ENCODE measurements at places on chromosomes 1 and 21.

- no peak for DNase-seq
Observed at GRCh38 chr1:87821335-87821697, 492.6 kb downstream of the LMO4 start.

- DNase-seq: no peak
Observed at GRCh38 chr1:9853249-9853595, 29.5 kb upstream of the CLSTN1 start.

DNA sequence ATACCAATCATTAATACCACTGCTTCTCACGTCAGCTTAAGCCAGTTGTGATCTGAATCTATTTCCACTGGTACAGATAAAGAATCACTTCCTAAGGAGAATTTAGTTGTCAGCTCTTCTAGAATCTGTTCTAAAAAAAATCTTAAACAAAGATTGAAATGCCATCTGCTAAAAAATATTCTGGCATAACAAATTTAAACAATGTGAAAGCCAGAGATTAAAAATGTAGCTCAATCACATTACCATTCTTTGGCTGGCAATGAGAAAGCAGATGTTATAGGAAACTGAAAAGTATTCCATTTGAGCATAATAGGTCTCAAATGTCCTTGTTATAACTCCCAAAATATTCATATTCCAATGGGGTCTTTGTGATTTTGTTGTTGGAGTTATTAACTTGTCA lies 21.7 kb upstream of the LRRC8B start:
- no peak for DNase-seq

DNA sequence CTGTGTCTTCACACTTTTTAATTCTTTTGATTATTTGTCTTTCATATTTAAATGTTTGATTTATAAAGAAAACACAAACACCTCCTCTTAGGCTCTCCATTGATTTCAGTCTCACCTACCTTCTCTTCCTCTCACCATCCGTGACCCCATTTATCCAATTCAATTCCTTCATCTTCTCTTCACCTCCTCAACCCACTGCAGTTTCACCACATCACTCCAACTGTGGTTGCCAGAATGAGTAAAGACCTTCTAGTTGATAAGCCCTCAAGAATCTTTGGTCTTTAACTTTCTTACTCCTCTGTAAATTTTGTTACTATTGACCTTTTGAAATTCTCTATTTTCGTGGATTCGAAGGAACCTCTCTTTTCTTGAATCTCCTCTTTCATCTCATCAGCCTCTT lies 260.7 kb downstream of the CHRM3 start:
- no peak for DNase-seq

DNA sequence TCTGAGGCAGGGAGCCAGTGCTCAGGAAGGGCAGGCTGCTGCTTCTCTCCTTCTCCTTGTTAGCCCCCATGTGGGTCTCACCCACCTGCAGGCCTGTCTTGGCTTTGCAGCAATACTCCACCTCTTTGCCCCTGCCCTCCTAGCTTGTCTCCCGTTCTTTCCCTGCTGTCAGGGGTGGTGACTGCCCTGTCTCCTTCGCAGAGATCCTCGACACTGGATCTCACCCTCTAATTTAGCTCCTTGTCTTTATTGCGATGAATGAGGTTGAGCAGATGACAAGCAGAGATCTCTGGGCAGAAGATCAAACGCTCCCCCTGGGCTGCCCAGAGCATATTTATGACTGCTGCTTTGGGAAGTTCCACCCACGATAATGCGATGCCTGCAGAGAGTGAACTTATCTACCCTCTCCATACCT lies 199.2 kb downstream of the ROR1 start:
- no peak for DNase-seq

DNA sequence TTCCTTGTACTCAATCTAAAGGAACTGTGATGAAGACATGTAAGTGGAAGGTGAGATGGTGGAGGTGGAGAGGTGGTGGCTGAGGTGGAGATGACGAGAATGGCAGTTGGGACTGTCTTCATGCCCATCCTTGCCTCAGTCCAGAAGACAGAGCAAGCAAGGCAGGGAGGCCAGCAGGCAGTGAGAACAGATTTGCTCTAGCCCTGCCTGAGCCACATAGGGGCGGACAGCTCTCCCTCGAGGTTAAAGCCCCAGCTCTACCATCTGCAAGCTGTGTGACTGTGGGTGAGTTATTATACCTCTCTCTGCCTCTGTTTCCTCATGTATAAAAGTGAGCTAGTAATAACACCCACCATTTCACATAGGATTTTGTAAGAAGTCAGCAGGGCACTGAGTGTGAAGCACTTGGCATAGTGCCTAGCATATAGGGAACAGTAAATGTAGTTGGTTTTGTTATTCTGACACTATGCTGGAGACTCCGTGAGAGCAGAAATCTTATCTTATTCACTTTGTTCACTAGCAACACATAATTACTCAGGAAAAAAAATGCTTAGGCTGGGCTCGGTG lies 4.8 kb upstream of the FAM110D start:
- no peak for DNase-seq

GRCh38 chr1:183962903-183963302 lies 74.6 kb downstream of the COLGALT2 start:
- DNase-seq: no peak

GRCh38 chr21:23452384-23453083 lies 2154.7 kb downstream of the MRPL39 start:
- DNase-seq: no peak

- DNase-seq: no peak
Observed at GRCh38 chr21:36703626-36704280, 4.8 kb downstream of the SIM2 start.

DNA sequence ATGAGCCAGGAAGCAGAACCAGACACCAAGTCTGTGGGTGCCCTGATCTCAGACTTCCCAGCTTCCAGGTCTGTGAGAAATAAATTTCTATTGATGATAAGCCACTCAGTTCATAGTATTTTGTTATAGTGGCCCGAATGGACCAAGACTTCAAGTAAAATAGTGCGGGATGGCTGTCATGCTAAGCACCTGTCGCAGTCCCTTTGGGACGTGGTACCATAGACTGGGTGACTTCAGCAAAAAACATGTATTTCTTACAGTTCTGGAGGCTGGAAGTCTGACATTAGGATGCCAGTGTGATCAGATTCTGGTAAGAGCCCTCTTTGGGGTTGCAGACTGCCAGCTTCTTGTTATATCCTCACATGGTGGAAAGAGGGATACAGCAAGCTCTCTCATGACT lies 2.6 kb upstream of the C1orf198 start:
- DNase-seq: no peak

DNA sequence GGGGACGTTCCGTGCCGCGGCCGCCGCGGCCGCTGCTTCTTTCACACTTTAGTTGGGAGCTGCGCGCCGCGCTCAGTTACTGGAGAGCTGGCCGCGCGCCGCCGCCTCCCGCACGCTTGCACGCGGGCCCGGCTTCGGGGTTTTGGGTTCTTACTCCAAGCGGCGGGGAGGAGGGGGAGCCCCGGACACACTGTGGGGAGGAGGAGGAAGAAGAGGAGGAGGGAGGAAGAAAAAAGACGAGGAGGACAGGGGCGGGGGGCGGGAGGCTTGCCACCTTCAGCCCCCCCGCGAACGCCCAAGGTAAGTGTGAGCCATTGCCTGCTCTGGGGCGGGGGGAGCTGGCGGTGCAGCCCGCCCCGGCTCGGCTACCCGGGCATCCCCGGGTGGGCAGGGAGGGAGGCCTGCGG lies 243 bp downstream of the C1orf21 start:
- no peak for DNase-seq

DNA sequence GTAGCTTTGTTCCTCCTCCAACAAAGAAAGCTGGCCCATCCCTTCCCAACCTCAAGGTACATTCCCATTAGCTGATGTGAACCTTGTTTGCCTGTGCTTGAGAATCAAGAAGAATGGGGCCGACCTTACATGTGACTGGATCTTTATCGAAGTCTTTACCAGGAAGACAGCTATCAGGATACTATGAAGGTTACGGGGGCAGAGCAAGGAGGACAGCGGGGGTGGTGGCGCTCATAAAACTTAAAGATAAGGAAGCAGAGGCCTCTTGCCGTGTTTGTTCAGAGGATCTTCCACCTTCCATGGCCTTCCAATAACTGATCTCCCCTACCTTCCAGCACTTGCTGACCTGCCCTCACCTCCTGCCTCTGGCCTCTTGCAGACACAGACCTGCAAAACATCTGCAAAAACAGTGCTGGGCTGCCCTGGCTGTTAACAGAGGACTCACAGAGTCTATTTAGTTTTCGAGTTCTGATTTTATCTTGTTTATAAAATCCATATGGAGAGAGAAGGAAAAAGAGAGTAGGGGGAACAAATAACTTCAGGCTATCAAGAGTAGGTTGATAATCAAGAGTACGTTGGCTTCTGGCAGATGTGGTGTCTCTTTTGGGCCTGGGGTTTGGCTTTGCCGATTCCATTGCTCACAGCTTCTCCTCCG lies 198.0 kb downstream of the HUNK start:
- no peak for DNase-seq

DNA sequence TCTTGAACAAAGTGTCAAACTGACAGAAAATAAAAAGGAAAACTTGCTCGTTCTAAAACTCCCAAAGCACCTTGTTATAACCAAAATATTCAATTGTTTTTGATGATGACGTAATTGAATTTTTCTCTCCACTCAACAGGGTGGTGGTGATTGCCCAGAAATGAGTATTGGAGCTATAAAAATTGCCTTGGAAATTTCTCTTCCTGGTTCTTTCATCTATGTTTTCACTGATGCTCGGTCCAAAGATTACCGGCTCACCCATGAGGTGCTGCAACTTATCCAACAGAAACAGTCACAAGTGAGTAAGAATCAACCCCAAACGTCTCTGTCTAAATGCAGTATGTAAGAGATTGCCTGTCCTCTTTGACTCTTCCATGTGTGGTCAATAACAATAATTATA lies 130.1 kb downstream of the HMCN1 start:
- peak; percentile 27 for DNase-seq

DNA sequence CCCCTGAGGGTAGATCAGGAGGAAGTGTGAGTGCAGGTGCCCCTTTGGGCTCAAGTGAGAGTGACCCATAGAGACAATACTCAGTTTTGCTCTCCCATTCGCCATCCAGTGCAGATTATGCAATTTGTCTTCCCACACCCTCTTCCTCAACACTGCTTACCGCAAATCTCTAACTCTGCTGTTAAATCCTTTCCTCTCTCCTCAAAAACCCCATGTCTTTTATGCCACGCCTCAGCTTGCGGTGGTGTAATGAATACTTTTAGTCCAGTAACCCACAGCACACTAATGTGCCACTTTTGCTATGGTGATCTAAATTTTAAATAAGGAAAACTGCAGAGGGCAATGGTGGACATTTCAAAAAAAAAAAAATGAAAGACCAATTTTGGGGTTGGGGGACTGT lies 57.7 kb downstream of the PRRX1 start:
- DNase-seq: no peak

DNA sequence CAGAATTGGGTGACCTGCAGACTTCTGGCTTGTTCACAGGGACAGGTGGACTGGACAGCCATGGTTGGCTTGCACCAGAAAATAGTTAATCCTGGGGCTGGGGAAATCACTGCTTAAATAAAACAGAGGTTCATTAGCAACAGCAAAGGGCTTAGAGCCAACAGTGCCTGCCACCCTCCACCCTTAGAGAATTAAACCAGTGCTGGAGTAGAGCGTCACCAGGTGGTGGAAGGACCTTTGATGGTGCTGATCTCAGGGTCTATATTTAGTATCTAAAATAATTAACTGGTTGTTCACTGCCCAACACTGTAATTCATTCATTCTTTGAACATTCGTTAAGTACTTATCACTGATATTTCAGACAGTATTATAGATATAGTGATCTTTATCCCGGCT lies 34.7 kb upstream of the PDE9A start:
- DNase-seq: no peak

- no peak for DNase-seq
Observed at GRCh38 chr1:223708651-223709268, 3.6 kb upstream of the CAPN2 start.

GRCh38 chr21:45926281-45926680 lies 55.3 kb upstream of the COL6A1 start:
- no peak for DNase-seq

- DNase-seq: no peak
Observed at GRCh38 chr1:90434460-90434859, 282.6 kb downstream of the BARHL2 start.

- DNase-seq: no peak
Observed at GRCh38 chr1:55773211-55773940, 558.2 kb upstream of the USP24 start.

- no peak for DNase-seq
Observed at GRCh38 chr1:49436865-49437264, 586.9 kb downstream of the AGBL4 start.

GRCh38 chr1:242828199-242828598 lies 303.7 kb upstream of the PLD5 start:
- no peak for DNase-seq

- DNase-seq: no peak
Observed at GRCh38 chr1:180632326-180633056, 669 bp downstream of the XPR1 start.

DNA sequence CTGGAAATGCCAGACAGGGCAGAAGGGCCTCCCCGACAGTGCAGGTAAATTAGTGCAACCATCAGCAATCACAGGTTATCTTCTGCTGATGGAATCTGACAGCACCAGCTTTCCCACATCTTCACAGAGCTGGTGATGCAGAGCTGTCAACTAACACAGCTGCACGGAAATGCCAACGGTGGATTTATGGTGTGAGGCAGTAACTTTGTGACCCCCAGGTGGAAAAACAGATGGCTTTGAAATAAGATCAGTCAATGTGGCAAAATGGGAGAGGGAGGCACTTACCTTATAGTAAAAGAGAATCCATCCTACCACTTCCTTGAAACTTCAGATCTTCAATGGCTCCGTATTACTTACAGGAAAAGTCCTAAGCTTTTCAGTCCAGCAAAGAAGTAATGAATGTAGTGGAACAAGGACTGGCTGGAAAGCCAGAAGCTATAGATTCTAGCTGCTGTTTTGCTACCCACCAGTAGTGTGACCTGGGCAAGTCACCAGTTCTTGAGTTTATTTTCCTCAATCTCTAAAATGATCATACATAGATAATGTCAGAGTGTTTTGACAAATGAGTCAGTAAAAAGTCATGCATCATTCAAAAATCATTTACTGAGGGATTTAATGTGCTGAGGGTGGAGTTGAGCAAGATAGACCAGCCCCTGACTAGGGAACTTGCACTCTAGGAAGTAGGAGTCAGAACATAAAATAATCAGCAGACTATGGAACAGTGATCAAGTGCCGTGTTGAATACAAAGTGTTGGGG lies 245.7 kb upstream of the JUN start:
- no peak for DNase-seq

GRCh38 chr1:6545276-6546112 lies 8.8 kb downstream of the NOL9 start:
- DNase-seq: peak; percentile 57

- DNase-seq: peak; percentile 2
Observed at GRCh38 chr21:17343055-17343454, 169.8 kb upstream of the CXADR start.

DNA sequence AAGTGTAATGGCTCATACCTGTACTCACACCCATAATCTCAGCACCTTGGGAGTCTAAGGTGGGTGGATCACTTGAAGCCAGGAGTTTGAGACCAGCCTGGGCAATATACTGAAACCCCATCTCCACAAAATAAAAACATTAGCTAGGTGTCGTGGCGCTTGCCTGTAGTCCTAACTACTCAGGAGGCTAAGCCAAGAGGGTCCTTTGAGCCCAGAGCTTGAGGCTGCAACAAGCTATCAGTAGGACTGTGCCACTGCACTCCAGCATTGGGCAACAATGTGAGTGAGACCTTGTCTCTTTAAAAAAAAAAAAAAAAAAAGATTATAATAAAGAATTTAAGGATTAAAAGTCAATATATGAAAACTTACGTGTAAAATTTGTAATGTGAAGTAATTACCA lies 11.7 kb downstream of the BPNT1 start:
- DNase-seq: no peak

- DNase-seq: no peak
Observed at GRCh38 chr1:235063068-235063765, 65.4 kb downstream of the TOMM20 start.

GRCh38 chr1:201286445-201286844 lies 3.1 kb downstream of the PKP1 start:
- DNase-seq: no peak

All from astrocyte (in vitro differentiated cells and primary cell).